Activated B cell treated with CpG ODN at 0.5 μM for 24 hours (primary cell): ENCODE measurements at places on chromosomes 2 and 18. TPM values are rescaled to one million over a fixed set of nuclear protein-coding genes. Genes with fewer than 3 reads are reported as not detected.
A peak's percentile ranks its signal among the peaks of the same experiment; 100 is the strongest.

The LYPD6B gene
- total RNA-seq = 0.58 and 1.4 TPM in 2 replicates

DNA sequence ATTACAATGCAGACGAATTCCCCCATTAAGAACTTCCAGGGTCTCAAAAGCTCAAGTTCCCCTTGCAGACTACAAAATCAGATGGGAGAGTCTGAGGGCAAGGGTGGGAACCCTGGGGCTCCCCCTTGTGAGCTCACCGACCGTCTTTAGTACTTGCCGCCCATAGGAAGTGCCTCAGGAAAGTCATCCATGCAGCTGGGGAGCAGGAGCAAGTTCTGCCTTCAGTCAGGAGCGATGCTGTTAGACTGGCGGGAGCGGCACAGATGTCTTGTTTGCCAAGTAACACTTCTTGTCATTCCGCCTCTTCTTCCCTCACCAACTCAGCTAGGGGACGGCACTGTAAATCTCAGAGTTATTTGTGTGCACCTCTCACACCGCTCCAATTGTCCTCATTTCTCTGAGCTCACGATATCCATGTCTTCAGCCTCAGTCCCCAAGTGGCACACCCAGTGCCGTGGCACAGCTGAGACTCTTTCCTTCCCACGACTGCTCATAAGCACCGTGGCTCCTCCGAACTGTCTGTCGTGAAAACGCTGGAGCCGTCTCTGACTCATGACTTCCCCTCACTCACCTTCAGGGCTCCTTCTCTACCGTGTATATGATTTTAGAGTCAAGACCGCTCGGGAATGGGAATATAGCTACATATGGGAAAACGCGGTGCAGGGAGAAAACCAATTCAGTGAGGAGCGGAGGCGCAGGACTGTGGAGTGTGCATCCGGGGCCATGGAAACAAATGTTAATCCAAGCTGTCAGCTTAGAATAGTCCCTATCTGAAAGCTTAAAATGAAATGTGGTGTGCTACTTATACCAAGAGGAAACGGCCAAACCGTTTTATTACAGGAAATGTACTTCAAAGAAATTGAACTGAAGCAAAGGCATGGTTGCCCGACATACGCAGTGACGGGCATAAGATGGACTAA lies 34.0 kb downstream of the UXS1 start:
- peak; percentile 34 for DNase-seq
- H3K36me3 ChIP-seq = peaks cover 39% of the 10 kb centered on the region
- H3K4me1 ChIP-seq = peaks cover 71% of the 10 kb centered on the region
- peak overlapping the region; percentile 88 for H3K4me3 ChIP-seq
- no peaks in the 10 kb centered on the region for H3K27me3 ChIP-seq

DNA sequence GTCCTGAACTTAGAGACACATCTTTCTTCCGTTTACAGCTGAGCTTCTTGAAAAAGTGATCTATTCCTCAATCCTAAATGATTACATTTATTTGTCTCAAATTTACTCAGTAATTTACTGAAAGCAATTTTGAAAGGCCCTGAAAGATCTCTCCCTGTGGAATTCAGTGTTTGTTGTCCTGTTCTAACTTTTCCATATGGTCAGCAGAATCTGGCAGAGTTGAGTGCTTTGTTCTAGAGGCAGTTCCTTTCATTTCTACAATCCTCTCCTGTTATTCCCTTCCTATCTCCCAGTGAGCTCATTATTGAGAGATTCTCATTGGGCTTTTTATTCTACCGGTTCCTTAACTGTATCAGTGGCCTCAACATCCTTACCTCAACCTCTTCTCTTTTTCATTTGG lies 36.5 kb upstream of the REG3G start:
- no peaks in the 10 kb centered on the region for H3K36me3 ChIP-seq
- peaks cover 21% of the 10 kb centered on the region for H3K27me3 ChIP-seq
- H3K27ac ChIP-seq = no peak overlapping the region
- no peak for DNase-seq

The KCNK3 gene
- not detected in 2 replicates for total RNA-seq

DNA sequence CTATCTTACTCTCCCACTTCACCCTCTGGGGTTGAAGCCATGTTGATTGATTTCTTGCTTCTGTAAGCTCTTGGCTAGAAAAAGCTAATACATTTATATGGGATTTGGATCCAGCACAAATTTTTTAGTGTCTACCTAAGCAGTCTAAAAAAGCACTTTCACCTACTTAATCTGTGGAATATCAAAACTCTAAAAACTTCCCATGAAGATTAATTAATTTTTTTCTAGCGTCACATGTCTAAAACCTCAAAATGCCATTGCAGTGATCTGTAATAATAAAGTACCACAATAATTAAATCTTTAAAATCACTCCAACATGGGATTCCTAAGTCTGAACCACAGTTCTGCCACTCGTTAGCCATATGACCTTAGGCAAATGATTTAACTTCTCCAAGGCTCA lies 180.1 kb downstream of the EN1 start:
- no peak for DNase-seq
- H3K36me3 ChIP-seq = no peaks in the 10 kb centered on the region
- H3K27ac ChIP-seq = no peak overlapping the region
- H3K4me3 ChIP-seq = no peak overlapping the region

DNA sequence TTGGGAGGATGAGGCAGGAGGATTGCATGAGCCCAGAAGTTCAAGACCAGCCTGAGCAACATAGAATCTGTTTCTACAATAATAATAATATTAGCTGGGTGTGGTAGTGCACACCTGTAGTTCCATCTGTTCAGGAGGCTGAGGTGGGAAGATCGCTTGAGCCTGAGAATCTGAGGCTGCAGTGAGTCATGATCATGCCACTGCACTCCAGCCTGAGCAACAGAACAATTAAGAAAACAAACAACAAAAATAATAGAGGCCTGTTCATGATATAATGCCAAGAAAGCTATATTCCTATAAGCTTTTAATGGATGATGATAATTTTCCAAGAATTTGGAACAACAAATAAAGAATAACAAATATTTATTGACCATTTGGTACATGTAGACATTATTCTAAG lies 6.9 kb upstream of the CCBE1 start:
- peaks cover 18% of the 10 kb centered on the region for H3K27me3 ChIP-seq
- no peaks in the 10 kb centered on the region for H3K4me1 ChIP-seq
- no peak for DNase-seq
- H3K4me3 ChIP-seq = no peak overlapping the region
- H3K27ac ChIP-seq = no peak overlapping the region

GRCh38 chr2:230268606-230269243 lies 43.2 kb downstream of the SP140 start:
- peaks cover 88% of the 10 kb centered on the region for H3K36me3 ChIP-seq
- no peaks in the 10 kb centered on the region for H3K27me3 ChIP-seq
- peak overlapping the region; percentile 92 for H3K27ac ChIP-seq
- peaks cover 81% of the 10 kb centered on the region for H3K4me1 ChIP-seq
- DNase-seq = no peak

The MAP3K19 gene
- not detected in 2 replicates for total RNA-seq
